GM04503 (cell line): ENCODE measurements at places on chromosomes 1 and 21.

GRCh38 chr1:206551986-206552326, 44.6 kb downstream of the RASSF5 start:
- no peak for DNase-seq

DNA sequence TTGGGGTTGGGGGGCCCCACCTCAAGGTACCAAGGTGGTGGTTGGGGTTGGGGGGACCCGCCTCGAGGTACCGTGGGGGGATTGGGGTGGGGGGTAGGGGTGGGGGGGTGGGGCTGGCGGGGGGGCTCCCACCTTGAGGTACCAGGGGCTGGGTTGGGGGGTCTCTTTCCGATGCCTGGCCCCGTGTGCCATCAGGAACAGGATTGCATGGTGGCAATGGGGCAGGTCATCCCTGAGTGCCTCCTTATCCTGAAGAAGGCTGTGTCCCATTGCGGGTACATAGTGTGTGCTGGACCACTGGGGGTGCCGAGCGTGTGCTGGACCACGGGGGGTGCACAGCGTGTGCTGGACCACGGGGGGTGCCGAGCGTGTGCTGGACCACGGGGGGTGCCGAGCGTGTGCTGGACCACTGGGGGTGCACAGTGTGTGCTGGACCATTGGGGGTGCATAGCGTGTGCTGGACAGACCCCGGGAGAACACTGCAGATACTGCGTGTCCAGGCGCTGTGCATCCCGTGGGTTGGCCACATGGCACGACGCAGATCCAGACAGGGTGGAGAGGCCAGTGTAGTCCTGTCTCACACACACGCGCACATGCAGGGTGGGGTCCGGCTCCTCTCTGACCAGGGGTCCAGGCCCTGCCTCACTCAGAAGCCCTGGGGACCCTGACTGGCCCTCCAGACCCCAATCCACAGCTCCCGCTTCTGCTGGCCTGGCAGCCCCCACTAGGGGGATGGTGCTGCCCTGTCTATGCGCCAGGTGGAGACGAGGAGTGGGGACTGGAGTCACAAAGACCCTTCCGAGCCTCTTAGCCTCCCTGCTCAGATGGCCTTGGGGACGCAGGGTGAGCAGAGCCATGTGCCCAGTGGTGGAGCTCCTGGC, 4.2 kb downstream of the SCNN1D start:
- no peak for DNase-seq

- no peak for DNase-seq
Measured at GRCh38 chr1:77831976-77832711, 52.7 kb downstream of the MIGA1 start.

DNA sequence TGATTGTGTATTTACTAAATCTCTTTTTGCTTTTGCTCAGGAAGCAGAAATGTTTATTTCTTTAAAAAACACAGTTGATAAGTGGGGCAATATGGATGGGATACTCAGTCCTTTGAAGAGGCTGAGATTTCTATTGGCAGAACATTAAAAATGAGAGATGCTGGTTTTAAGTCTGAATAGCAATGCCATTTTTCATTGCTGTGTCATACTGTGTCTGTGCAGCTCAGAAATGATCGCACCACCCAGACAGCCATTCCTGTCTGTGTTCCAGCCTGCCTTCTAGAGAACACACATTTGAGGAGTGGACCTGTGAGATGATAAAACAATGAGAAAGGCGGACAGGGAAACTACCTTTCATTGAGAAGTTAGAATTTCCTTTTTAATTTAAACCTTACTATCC, 231.2 kb upstream of the USP24 start:
- DNase-seq, result no peak

DNA sequence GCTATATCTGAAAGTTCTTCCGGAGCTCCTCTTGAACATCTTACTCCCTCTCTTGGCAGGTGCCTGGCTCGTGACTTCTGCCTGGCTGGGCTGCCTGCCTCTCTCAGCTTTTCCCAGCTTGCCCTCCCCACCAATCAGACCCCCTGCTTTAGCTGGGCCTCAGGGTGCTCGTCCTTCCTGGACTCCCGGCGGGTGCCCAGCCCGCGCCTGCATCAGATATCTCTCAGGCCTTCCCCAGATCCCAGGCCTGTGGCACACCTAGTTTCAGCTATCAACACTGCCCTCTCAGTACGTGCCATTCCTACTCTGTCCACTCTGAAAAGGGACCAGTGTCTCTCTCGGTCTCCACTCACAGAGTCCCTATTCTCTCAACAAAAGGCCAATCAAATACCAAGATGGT, 96.5 kb upstream of the CLDN14 start:
- DNase-seq, result no peak

- DNase-seq, result no peak
Measured at GRCh38 chr21:29290240-29290639, 8.5 kb upstream of the BACH1 start.

DNA sequence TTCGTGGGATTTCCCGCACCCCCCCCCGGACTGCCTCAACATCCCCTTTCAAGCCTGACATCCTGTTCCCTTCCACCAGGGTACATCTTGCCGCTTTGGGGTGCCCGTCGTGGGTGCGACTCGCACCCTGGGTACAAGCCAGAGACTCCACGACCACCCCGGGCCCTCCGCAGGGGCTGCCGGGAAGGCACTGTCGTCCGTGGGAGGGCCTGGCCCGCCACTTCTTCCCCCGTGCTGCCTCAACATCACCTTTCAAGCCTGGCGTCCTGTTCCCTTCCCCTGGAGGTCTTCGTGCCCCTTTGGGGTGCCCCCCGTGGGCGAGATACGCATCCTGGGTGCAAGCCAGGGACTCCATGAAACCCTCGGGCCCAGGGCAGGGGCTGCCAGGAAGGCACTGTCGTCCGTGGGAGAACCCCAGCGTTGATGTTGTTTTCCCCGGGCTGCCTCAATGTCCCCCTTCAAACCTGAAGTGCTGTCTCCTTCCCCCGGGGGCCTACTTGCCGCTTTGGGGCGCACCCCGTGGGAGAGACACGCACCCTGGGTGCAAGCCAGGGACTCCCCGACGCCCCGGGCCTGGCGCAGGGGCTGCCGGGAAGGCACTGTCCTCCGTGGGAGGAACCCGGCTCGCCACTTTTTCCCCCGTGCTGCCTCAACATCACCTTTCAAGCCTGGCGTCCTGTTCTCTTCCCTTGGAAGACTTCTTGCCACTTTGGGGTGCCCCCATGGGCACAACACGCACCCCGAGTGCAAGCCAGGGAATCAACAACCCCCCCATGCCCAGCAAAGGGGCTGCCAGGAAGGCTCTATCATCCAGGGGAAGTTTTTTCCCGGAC, 138.6 kb downstream of the LIPI start:
- no peak for DNase-seq
